ENCODE measurements at places on chromosomes 16 and 17.

DNA sequence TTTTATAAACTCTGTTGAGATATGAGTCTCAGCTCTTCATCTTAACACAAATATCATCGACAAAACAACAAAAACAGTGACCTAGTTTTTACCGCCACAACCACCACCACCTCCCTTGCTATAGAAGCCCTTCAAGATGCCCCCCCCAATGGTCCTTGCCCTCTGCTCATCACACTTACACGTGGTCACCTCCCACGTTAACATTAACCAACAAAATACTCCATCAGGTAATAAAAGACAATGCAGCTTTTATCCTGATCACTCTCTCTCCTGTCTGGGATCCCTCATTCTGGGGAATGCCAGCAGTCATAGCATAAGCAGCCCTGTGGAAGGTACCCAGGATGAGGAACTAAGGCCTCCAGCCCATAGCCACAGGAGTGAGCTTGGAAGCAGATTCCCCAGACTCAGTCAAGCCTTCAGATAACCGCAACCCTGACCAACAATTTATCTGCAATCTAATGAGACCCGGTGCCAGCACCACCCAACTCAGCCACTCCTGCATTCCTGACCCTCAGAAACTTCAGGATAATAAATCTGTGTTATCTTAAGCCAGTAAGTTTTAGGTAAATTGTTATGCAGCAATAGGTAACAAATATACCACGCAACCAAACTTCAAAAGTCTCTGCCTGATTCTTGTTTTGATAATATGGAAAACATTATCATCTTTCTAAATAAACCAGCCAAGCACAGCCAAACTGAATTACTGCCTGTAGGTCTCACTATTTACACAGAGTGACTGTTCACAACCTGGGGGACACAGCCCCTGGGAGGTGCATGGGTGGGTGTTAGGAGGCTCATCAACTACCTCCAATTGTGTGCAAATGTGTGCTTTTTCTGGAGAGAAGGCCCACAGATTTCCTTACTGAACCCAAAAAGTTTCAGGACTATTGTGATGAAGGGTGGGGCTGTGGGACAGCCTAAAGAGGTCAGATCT lies 6.1 kb downstream of the PECAM1 start:
- no peak for DNase-seq

DNA sequence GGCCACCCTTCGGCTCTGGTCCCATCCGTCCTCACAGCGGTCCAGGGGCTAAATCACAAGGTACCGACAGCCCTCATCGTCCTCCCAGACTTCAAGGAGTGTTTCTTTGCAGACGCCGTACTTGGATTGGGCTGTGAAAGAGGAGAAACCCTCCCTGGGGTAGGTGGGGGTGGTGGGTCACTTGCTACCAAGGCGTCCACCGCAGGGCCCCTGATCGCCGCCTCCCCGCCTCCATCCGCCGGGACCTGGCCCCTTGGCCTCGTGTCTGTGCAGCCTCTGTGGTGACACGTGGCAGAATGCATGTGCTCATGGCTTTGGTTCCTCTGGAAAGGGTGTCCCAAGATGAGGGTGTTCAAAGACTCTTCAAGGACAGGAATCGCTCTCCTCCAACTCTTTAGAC lies 151.4 kb downstream of the BANP start:
- DNase-seq: no peak

GRCh38 chr17:78409191-78409928 lies 30.9 kb downstream of the PGS1 start:
- no peak for DNase-seq

DNA sequence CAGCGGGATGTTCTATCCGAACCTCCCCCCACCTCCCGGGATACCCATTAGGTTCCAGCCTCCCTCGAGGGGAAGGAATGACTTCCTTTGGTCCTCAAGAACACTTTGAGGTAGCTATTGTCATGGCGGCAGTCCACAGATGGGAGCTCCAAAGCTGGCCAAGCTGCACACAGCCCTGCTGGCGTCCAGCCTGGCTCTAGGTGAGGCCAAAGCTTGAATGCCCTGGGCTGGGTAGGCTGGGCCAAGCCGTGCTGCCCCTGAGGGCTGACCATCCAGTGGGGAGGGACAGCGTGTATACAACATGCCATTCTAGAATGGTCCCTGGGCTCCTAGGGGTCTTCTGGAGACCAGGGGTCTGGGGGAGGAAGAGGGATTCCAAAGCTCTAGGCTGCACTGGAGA lies 43.5 kb downstream of the PEMT start:
- DNase-seq: no peak

- no peak for DNase-seq
Observed at GRCh38 chr16:10870808-10871156, 6.2 kb upstream of the CIITA start.

DNA sequence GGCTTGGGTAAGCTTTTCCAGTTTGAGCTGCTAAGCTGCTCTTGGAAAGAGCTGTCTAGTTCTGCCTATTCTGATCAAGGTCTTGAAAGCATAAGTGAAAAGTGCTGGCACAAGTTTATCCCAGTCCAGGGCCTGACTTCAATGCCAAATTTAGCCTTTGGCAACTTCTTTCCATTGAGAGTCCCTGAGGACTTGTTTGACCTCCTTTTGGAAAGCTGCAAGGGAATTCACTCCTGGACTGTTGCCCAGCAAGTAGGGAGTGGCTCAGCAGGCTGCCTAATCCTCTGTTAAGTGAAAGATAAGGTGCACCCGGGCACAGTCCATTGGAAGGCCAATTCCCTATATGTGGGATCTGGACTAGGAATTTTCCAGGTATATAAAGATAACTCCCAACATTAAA lies 16.0 kb upstream of the TANC2 start:
- no peak for DNase-seq

DNA sequence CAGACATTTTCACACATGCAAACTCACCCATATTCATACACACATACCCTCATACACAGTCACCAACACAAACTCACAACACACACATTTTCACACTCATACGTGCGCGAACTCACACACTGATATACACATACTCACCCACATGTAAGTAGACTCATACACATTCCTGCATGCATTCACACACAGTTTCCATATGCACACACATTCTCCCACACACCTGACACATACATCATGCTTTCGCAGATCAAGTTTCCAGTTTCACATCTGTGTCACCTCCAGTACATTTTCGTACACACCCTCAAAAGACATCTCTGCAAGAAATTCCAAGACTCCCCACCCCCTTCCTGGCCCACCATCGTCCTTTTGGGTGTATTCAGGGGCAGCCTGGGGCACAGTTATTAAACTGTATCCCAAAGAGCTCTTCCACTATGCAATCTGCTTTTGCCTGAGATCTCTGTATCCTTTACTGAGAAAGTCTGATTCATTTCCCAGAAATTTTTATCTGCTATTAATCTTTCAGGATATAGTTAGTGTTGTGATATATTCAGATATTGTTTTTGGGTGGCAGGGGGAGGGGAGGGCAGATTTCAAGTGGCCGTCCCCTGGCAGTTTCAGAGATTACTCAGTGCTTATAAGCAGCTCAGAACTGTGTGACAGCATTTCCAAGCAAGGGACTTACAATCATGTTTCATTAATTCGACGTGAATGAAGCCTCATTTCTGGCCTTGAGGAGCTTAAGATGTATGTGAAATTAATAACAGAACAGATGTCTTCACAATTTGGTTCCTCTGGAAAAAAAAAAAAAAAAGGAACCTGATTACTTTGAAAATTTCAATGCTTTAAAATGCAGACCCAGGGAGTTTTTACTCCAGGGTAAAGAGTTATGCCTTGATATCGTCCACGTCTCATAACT lies 35.3 kb upstream of the MMP2 start:
- no peak for DNase-seq

GRCh38 chr16:10987361-10988163 lies 43.2 kb downstream of the CLEC16A start:
- DNase-seq: no peak

GRCh38 chr16:48011878-48012658 lies 143.7 kb downstream of the ABCC12 start:
- no peak for DNase-seq

- DNase-seq: no peak
Observed at GRCh38 chr17:40135817-40136216, 4.5 kb upstream of the CASC3 start.

DNA sequence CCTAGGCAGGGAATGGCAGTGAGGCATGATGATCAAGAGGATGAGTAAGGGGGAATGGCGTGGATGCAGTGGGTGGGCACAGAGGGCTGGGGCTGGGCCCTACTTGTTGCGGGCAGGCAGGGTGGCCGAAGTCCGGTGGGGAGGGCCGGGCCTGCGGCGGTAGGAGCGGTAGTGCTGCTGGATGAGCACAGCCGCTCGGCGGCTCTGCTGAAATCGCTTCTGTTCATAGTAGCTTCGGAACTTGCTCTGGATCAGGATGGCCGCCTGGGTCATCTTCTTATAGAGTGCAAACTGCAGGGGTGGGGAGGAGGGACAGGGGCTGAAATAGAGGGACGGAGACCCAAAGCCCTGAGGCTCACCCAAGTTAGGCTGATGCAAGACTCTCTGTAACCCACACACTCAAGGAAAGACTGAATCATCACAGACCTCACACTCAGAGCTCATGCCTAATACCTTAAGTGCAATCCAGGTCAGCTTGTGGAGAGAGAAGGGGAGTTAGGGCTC lies 1.5 kb upstream of the SPAG7 start:
- DNase-seq: no peak

GRCh38 chr16:72689851-72690250 lies 358.1 kb downstream of the ZFHX3 start:
- DNase-seq: no peak

DNA sequence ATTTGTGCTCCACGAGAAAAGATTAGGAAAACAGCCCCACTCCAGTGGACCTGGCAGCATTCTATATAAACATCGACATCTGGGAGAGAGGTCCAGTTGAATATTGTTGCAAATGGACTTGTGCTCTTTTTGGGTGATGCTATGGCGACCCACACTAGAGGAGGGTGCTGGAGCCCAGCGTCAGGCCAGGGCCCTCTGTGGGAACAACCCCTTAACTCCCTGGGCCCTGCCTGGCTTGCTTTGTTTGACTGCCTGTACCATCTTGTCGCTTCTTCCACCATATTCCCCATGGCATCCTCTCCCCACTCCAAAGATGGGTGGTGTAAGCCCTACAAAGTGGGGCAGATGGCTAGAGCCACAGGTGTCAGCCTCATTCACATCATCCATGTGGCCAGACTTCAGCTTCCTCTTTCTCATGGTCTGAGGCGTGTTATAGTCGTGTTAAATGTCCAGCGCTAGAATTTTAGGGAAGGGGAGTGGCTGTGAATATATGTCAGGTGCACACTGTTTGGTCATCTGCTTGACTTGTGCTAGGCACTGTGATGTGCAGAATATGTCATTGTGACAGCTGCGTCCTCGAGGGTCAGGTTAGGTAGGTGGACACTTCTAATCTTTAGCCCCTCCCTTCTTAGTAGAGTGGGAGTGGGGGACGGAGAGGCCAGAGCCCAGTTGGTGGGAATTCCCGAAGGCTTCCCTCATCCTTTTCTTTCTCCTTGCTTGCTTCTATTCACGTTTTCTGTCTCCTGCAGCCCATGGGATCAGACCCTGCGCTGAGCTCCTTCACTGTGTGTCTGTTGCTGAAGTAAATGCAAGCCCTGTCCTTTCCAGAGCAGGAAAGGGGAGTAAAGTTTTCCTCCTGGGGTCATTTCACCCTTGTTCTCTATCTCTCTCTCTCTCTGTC lies 49.8 kb downstream of the MPRIP start:
- no peak for DNase-seq

DNA sequence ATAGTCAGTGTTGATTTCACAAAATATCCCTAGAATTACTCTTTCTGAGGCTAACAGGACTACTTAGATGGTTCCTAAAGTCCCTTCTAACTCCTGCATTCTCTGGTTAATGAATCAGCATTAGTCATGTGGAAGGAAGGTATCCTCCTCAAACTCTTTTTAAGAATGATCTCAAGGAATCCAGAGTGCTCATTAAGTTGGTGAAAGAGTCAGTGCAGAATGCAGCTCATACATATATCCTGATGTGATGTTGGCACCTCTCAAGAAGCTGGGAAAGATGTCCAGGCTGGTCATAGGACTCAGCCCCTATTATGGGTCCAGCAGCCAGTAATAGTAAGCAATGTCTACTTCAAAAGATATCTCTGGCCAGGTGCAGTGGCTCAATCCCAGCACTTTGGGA lies 65.5 kb downstream of the PIGL start:
- no peak for DNase-seq

GRCh38 chr17:44360826-44361225 lies 2.8 kb downstream of the FAM171A2 start:
- no peak for DNase-seq

- DNase-seq: no peak
Observed at GRCh38 chr16:84453061-84453752, 51.3 kb downstream of the MEAK7 start.

DNA sequence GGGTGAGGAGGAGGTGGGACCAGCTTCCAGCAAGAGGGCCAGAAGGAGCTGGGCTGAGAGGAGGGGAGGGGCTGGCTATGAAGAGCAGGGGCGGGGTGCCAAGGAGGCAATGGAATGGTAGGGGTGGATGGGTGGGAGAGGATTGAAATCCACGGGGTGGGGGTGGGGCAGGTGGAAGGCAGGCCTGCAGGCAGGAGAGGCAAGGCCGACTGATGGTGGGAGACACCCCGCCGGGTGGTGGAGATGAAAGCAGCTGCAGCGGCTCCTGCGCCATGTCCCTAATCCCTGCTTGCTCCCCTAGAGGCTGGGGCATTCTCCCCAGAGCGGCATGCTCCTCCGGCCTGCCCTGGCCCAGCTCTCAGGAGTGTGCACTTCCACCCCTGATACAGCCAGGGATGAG lies 27.8 kb upstream of the TAC4 start:
- no peak for DNase-seq

GRCh38 chr17:42704490-42704836 lies 22.1 kb downstream of the CNTNAP1 start:
- no peak for DNase-seq

Data from stimulated activated CD4-positive, alpha-beta T cell treated with anti-CD3 and anti-CD28 coated beads, Interleukin-2, amount 100 ng/mL, for 4 hours (primary cell).